ENCODE measurements at places on chromosomes 3 and 15.

- no peak for DNase-seq
These were observed 217.2 kb upstream of the CBLB start for GRCh38 chr3:106086038-106086437.

GRCh38 chr3:64488939-64489338 lies 198.9 kb downstream of the ADAMTS9 start:
- DNase-seq: no peak

DNA sequence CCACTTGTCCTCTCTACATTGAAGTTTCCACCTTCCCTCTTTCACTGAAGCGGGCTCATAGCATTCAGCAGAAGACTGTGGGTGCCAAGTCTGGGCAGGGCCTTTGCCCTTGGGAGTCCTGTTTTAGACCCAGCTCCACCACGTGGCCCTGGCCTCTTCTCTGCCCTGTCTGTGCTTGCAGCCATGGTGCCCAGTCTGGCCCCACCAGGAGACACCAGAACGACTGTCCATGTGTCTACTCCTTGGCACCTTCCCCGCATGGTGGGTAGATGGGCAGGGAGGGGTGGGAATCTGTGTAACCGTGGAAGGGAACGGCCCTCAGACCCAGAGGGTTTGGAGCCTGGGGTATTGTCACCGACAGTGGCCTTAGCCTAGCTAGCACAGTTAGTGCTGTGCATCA lies 17.9 kb upstream of the EMC3 start:
- no peak for DNase-seq

GRCh38 chr3:99789011-99789721 lies 28.5 kb upstream of the CMSS1 start:
- DNase-seq: peak; percentile 3

DNA sequence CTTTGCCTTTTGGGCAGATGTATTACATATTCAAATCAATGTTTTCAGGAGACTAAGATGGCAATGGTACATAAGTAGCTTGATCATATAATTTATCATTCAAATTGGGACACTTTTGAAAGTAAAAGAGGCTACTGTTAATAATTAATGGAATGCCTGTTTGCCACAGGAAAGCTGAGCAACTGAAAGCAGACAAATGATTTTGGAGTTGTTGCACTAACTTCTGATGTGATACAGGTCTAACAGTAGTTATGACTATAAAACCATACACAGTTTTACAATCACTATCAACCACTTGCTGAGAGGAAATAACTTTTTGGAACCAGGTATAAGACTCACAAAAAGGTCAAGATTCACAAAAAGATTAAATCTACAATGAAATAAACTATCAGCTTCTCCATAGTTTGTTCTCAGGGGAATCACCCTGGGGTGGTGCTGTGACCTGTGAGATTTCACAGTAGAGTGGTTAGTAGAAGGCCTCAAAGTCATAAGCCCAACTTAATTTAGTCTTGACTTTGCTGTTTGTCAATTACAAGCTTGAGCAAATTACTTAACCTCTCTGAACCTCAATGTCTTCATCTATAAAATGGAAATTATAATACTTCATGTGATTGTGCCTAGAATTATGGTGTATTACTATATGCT lies 42.7 kb downstream of the HHLA2 start:
- DNase-seq: no peak

DNA sequence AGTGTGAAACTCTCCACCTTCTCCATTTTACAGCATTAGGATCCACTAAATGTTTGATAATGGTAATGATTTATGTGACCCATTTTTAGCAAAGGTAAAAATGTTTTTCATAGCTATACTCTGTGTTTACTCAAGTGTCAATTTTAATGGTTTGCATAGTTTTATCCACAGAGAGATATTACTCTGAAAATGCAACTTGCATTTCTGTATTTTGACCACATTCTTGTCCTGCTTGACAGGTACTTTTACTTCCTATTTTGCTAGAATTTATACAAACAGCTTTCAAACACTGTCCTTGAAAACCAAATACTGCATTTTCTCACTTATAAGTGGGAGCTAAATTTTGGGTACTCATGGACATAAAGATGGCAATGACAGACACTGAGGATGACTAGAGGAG lies 62.9 kb downstream of the SERPINI1 start:
- no peak for DNase-seq

GRCh38 chr15:51318382-51319150 lies 19.8 kb downstream of the CYP19A1 start:
- no peak for DNase-seq

GRCh38 chr3:81419228-81419627 lies 342.2 kb downstream of the GBE1 start:
- DNase-seq: no peak

- peak; percentile 4 for DNase-seq
These were observed 2.8 kb downstream of the CLSTN2 start for GRCh38 chr3:139937674-139938279.

DNA sequence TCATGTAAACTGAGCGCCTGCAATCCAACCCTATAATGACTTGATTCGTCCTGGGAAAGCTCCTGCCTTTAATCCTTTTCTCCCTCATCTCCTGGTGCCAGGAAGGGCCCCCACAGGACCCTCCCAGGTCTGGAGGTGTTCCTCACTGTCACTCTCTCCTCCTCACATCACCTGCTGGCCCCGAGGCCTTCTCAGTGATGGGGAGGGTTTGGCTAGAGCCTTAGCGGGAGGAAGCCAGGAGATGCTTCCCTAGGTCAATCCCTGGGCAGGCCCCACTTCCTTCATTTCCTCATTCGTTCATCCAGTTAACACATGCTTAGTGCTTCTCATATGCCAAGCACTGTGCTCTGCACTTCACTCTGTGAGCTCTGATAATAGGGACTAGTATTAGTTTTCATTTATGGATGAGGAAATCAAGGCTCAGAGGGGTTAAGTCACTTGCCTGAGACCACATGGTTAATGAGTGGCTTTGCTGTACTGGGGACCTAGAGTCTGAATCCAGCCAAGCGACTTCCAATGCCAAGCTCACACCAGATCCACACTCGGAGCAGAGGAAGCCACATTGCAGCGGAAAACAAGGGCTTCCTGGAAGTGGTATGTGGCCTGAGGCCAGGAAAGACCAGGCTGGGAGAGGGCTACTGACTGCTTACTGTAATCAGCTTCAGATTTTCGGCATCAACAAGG lies 50.3 kb upstream of the CHRNB4 start:
- no peak for DNase-seq

Data from NK-92 treated with Interleukin-12 subunit alpha and Interleukin-12 subunit beta, amount 100 ng/mL, for 24 hours (cell line).